Stimulated activated naive CD4-positive, alpha-beta T cell (primary cell): ENCODE measurements at places on chromosomes 3 and 15.

- no peak for DNase-seq
These were observed 90.2 kb upstream of the SNTN start for GRCh38 chr3:63562323-63562722.

- DNase-seq: no peak
These were observed 289.2 kb downstream of the CHST2 start for GRCh38 chr3:143408771-143409170.

DNA sequence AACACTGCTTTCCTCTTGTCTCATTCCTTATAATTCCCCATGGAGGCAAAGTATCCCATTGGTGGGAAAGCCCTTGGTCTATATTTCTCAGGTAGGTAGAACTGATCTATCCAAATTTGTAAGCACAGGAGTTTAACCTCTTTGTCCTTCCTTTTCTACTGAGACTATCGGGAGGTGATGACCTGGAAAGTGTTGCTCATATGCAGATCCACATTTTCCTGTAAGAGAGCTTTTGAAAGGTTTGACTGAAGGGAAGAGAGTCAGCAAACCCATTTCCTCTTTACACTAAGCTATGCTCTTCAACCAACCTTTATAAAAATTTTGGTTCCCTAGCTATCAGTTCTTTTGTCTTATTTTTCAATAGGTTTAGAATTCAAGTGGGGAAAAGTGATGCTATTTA is 200.7 kb downstream of the TIGIT start:
- DNase-seq: no peak

GRCh38 chr3:167913219-167913835 is 177.8 kb downstream of the SERPINI1 start:
- DNase-seq: no peak

DNA sequence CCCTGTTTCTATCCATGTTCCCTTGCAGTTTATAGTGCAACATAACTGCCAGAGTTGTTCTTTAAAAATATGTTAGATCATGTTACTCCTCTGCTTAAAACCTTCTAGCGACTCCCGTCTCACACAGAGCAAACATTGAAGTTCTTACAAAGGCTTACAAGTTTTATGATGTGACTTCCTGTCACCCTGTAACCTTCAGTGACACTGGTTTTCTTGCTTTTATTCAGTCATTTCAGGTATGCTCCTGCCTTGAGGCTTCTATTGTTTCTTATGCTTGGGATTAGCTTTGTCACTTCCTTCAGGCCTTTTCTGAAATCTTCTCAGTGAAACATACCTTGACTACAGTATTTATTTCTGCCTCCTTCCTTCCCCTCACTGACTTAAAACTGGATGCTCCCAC is 252.1 kb downstream of the DOCK3 start:
- DNase-seq: no peak

GRCh38 chr3:171516765-171517164 is 56.6 kb upstream of the TNIK start:
- no peak for DNase-seq

- DNase-seq: no peak
These were observed 297.4 kb downstream of the PLCL2 start for GRCh38 chr3:17182166-17182565.
